ENCODE measurements at places on chromosomes 3 and 15. TPM values are rescaled to one million over a fixed set of nuclear protein-coding genes. Genes with fewer than 3 reads are reported as not detected.

Gene CYP1A2
- 0.96 TPM for total RNA-seq

Gene SUCNR1
- 1.4 TPM for total RNA-seq

Gene OR5K2
- total RNA-seq = 1.4 TPM

Gene ACKR4
- total RNA-seq = 2.6 TPM

Gene B3GNT5
- 7.9 TPM for total RNA-seq

Gene UBA7
- total RNA-seq = 40.9 TPM

Gene SUSD5
- 6.0 TPM for total RNA-seq

Data from umbilical cord (tissue), 2 donors.